Smooth muscle cell of the brain vasculature (primary cell): ENCODE measurements at places on chromosomes 16 and 17.

GRCh38 chr16:73166947-73167550 lies 119.1 kb upstream of the ZFHX3 start:
- no peak for DNase-seq

- no peak for DNase-seq
Observed at GRCh38 chr17:49887086-49887743, 39.3 kb upstream of the TAC4 start.

GRCh38 chr17:53807286-53807685 lies 15.4 kb upstream of the KIF2B start:
- no peak for DNase-seq

GRCh38 chr17:41914358-41914766 lies 4.4 kb downstream of the ACLY start:
- DNase-seq = no peak

GRCh38 chr17:31476525-31477416 lies 85.3 kb downstream of the RAB11FIP4 start:
- no peak for DNase-seq

- DNase-seq = no peak
Observed at GRCh38 chr17:61379457-61380216, 20.0 kb upstream of the TBX2 start.

DNA sequence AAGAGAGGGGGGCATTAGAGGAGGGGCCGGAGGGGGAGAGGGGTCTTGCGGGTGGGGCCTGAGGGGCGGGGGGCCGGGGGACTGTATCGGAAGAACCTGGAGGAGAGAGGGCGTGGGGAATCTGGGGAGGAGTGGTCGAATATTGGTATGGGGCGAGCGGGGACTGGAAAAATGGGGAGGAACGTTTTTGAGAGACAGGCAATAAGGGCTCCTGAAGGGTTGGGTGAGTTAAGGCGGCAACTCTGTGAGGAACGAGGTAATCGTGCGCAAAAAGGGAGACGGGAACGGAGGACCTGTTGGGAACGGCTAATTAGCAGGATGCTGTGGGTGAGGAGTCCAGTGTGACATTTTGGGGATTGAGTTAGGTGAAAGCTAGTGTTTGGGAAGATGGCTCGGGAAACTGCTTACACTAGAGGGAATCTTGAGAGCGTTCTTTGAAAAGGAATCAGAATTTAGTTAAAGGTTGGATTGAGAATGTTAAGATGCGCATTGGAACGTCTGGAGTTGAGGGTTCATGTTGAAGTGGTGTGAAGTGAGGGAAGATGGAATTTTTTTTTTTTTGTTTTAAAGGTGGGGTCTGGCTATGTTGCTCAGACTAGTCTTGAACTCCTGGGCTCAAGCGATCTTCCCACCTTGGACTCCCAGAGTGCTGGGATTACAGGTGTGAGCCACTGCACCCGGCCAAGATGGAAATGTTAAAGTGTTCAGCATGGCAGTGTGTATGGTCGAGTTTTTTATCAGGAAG lies 662 bp downstream of the WIPF2 start:
- DNase-seq = peak; percentile 4
